ENCODE measurements at places on chromosomes 12 and 14. TPM values are rescaled to one million over a fixed set of nuclear protein-coding genes. Genes with fewer than 3 reads are reported as not detected.

ENDOU gene
- 0.03 TPM for polyA plus RNA-seq

SRGAP1 gene
- under 0.01 TPM for polyA plus RNA-seq

RHOJ gene
- polyA plus RNA-seq: not detected

GEMIN2 gene
- 14.9 TPM for polyA plus RNA-seq

Data from B cell (primary cell).